ENCODE measurements at places on chromosomes 5 and 9.

DNA sequence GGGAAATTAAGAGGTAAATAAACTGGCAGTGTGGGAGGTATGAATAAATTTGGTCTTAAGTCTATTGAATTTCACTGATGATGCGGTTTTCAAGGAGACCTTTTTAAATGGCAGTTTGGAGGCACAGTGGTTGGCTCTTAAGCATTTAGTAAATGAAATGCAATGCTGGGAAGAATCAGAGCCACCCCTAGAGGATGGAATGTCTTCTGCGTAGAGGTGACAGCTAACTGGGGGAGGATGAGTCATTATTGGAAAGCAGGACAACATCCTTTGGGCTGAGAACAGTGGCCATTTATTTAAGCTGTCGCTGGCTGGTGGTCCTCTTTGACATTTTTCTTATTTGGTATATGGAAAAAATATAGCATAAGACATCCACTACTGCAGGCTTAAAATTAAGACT is 163.2 kb downstream of the SH3GL2 start:
- no peak for DNase-seq

DNA sequence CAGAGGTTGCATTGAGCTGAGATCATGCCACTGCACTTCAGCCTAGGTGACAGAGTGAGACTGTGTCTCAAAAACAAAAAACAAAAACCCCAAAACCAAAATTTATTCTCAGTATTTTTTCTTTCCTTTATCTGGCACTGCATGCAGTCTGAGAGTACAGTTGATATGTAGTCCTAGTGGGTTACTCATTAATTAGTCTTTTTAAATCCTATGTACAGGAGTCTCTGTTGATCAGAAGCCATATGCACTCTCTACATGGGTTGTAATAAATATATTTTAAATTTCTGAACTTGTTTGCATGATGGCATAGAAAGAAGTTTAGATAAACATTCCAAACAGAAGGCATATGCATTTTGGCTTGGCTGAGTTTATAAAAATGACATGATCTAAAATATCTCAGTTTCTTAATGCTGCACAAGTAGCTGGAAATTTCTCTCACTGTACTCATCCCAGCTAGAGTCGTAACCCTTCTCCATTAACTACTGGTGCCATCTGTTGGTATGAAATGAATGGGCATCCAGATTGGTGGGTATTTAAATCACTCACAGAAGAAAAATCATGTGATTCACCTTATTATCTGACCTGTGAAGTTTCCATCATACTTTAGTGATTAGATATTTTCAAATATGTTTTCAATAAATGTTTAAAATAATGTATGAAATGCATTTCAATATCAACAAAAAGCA is 284.8 kb downstream of the CTNND2 start:
- no peak for DNase-seq

GRCh38 chr5:78886341-78887230 is 98.5 kb downstream of the ARSB start:
- no peak for DNase-seq

- DNase-seq, result no peak
These were observed 21.6 kb downstream of the NCS1 start for GRCh38 chr9:130193531-130194377.

- no peak for DNase-seq
These were observed 547.2 kb downstream of the IRX1 start for GRCh38 chr5:4142842-4143241.

- DNase-seq, result no peak
These were observed 1877.3 kb upstream of the ACO1 start for GRCh38 chr9:30507166-30507565.

DNA sequence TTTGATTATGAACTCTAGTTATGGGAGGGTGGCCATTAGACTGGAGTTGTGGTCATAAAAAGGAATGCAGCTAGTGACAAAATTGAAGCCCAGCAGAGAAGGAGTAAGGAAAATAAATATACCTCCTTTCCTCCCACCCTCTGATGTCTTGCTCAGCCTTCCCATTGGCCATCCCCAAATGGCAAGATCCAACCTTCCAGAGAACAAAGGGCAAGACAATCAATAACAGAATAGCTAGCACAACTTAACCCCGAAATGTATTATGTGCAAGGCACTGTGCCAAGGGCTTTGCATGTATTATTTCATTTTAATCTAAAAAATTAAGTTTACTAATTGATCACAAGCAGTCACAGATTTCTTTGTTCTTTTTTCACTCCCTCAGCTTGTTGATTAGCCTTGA is 3.6 kb downstream of the ITGA1 start:
- DNase-seq, result no peak

DNA sequence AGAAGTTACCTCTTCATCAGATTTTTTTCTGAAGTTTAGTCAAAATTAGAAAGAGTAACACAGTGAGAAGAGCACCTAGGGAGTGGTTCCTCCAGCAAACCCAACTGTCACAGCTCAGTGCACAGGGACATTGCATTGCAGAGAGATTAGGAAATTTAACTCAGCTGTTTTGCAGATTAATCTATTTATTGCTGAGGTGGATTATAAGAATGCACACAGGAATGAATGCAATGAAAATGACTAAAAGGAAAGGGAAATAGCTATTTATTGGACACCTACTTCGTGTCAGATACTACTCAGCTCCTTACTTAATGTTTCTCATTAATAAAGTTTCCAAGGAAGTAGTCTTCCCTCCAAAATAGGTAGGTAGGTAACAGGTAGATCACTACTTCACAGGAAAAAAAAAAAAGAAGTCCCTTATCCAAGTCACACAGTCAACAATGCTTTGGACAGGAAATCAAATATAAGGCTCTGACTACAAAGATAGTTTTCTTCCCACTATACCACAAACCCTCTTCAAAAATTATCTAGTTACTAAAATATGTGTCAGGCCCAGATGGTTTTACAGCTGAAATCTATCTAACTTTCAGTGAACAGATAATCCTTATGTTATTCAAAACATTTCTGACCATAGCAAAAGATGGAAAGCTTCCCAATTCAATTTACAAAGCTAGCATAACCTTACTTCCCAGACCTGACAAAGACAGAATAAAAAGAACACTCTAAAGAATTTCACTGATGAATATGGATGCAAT is 442.2 kb upstream of the MPDZ start:
- no peak for DNase-seq

GRCh38 chr9:77907585-77907984 is 124.0 kb downstream of the GNAQ start:
- DNase-seq, result no peak

- no peak for DNase-seq
These were observed 507.5 kb downstream of the TMEM232 start for GRCh38 chr5:110218981-110219380.

- no peak for DNase-seq
These were observed 249.5 kb downstream of the ISL1 start for GRCh38 chr5:51632793-51633192.

- DNase-seq, result no peak
These were observed 135.8 kb upstream of the SNX2 start for GRCh38 chr5:122639033-122639432.

All from left colon (tissue), 2 donors.